ENCODE measurements at places on chromosomes 3 and 15.

- DNase-seq, result no peak
These were observed 31.3 kb upstream of the ST3GAL6 start for GRCh38 chr3:98731720-98732285.

GRCh38 chr15:57284535-57284934 lies 91.8 kb upstream of the CGNL1 start:
- DNase-seq, result no peak

DNA sequence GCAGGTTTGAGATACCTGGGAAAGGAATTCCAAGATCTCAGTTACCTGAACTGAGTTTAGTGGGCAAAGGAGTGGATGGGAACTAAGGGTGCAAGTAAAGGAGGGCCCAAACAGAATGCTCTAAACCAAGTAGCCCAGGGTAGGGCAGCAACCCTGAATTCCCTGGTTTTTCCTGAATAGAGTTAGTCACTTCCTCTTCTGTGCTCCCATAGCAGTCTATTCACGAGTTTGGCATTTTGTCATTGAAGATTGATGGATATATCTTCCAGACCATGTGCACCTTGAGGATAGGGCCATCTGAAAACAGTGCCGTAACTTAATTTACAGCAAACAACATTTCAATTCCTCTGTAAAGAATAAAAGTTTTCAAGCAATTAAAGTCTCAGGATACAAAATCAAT lies 18.5 kb upstream of the PTX3 start:
- no peak for DNase-seq

DNA sequence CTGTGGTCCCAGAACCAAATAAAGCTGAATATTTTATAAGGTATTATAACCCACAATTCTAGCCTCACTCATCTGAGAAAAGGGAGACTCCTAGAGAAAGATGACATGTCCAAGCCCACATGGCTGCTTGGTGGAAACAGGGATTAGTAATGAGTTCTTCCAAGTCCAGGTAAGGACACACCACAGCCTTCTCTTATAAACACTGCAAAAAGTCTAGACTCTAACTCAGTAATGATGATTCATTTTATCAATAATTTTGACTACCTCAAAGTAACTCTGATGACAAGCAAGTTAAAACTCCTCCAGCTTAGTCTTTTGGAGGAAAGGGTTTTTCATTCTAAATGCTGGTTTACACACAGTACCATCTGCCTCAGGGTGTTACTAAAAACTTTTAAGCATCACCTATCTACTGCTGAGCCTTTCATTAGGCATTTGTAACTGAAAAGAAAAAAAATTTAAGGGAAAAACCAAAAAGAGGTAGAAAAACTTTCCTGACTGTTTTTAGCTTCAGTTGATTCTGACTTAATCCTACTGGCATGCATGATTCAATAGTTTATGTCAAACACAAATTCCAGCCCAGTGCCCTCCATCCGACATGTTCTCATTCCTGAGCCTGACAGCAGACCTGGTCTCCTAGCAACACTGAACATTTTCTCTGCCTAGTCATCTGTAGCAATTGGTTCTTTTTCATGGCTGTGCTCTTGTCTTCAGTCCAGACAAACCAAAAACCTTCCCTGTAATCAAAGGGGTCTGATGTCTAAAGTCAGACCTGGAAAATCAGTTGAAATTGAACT lies 43.9 kb downstream of the P3H2 start:
- DNase-seq, result no peak

DNA sequence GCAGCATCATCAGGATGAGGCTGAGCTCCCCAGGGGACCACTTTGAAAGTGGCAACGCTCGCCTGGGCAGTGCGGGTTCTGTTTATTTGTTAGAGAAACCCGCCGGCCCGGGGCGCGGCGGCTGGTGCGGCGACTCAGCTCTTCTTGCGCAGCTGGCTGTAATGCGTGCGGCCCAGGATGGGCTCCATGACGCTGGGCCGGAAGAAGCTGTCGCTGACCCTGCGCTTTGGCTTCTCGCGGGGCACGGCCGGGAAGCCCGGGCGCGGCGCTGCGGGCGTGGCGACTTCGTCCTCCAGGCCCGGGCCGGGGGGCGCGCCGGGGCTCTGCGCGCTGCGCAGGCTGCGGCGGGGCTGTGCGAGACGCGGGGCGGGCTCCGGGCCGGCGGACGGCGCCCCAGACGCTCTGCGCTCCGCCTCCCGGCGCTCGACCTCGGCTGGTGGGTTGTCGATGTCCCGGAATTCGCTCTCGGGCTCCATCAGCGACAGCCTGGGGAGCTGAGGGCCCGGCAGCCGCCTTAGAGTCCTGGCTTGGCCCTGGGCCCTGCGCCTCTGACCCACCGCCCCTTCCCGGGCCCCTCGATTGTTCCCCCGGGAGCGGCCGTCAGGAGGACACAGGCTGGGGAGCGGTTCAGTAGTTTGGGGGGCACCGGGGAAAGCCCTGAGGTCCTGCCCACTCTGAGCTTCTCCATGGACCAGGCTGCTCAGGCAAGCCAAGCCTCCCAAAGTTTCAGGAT lies 10.3 kb upstream of the KIF7 start:
- no peak for DNase-seq

DNA sequence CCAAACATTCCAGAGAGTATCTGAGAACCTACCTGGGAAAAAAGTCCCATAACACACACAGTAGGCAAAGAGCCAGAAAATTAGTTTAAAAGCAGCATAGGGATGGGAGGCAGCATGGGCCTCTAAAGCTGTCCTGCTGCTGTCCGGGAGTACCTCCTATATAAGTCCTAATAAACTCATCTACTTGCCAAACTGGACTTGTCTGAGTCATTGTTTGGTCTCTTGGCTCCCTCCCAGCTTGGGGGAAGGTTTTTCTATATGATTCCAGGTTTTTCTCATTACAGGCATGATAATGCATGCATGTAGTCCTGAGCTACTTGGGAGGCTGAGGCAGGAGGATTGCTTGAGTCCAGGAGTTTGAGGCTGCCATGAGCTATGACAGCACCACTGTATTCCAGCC lies 17.5 kb upstream of the HACD2 start:
- DNase-seq, result no peak

Measured in stimulated activated CD8-positive, alpha-beta memory T cell treated with anti-CD3 and anti-CD28 coated beads, Interleukin-12 subunit alpha, Interleukin-12 subunit beta, amount 100 ng/mL, for 1 hour (primary cell).